ENCODE measurements at places on chromosomes 1 and 21.

GRCh38 chr1:183693521-183693920 is 40.4 kb upstream of the APOBEC4 start:
- DNase-seq = no peak

- DNase-seq = peak; percentile 68
Measured at GRCh38 chr21:42387164-42387563, 8.7 kb downstream of the TMPRSS3 start.

DNA sequence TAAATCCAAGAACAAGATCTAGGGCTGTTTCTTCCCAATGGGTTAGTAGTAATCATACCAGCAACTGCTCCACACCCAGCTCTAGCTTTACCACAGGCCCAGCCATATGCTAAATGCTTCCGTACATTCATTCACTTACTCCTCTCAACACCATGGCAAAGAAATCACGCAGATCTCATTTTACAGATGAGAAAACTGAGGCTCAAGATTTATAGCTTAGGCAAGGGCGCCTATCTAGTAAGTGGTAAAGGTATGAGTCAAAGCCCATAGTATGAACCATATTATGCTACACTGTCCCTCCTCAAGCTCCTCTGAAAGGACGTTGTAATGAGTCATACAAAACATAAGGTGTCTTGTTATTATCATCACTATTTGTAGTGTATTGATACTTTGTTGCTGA is 82.2 kb downstream of the NIBAN1 start:
- no peak for DNase-seq

GRCh38 chr1:65911679-65912078 is 119.0 kb downstream of the PDE4B start:
- DNase-seq = no peak

DNA sequence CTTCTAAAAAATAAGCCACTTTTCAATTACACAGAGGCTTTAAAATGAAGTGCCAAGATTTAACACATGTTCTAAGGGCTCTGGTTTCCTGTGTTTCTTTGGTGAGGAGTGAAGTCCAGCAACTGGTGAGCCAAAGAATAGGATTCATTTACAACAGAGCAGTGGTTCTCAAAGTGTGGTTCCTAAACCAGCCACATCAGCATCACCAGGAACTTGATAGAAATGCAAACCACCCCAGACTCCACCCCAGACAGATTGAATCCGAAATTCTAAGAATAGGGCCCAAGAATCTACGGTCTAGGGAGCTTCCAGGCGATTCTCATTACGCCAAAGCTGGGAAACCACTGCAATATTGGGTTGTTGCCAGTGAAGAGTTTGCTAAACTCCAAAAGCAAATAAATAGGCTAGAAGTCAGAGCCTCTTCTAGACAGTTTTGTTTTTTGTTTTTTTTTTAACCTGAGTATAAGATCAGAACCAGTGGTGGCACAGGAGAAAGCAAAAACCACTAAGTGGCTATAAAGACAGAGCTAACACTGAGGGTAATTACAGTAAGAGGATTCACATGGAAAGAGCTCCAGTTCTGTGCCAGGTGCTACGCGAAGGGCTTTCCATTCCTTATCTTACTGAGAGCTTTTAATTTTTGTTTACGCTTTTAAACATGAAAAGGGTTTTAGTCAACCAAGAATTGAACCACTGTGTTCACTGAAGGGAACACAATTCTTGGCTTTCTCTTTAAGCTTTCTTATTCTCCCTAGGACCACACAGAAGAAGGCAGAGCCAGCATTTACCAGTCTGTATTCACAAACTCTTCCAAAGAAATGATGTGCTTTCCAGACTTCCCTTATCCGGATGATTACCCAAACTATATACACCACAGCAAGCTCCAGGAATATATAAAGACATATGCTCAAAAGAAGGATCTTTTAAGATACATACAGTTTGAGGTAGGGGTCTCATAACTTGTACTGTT is 42.4 kb upstream of the FMO2 start:
- DNase-seq = no peak

DNA sequence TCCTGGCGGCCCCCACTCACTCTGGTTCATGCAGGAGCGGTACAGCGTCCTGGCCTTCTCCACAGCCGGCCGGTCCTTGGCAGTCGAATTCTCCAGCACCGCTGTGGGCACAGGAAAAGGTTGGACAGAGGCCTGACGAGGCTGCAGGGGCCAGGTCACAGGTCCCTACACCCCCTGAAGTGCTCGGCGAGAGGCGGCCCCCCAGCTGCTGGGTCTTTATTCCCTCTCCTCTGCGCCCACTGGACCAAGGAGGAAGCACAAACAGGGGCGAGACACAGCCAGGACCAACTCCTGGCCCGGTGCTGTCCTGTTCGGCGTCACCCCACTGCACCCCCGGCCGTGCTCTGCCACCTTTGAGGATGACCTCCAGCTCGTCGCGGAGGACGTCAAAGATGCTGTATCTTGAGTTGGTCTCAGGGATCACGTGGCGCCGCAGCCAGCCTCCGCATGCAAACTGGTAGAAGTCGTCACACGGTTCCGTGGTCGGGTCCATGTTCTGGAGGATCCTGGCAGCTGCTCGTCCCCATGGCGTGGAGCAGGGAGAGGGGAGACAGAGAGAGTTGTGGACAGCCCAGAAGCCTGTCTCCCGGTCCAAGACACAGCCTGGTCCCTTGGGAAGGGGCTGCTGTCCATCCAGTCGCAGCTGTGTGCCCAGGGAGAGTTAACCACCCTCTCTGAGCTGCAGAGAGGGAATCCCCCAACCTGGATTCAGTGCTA is 22.9 kb downstream of the PRXL2B start:
- no peak for DNase-seq

GRCh38 chr21:29074007-29074376 is 544 bp upstream of the CCT8 start:
- DNase-seq = no peak

GRCh38 chr1:219784660-219785381 is 143.5 kb downstream of the SLC30A10 start:
- DNase-seq = no peak

GRCh38 chr1:18542351-18542750 is 61.6 kb downstream of the KLHDC7A start:
- no peak for DNase-seq

GRCh38 chr1:87186346-87186745 is 142.3 kb upstream of the LMO4 start:
- peak; percentile 53 for DNase-seq

- DNase-seq = peak; percentile 17
Measured at GRCh38 chr21:38660333-38661196, 145.2 kb upstream of the ETS2 start.

DNA sequence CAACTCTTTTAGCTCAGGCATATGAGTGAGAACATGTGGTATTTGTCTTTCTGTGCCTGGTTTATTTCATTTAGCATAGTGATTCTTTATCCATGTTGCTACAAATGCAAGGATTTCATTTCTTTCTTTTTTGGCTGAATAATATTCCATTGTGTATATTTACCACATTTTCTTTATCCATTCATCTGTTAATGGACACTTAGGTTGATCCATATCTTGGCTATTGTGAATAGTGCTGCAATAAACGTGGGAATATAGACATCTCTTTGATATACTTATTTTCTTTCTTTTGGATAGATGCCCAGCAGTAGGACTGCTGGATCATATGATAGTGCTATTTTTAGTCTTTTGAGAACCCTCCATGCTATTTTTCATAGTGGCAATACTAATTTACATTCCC is 30.8 kb downstream of the ASB17 start:
- DNase-seq = no peak

DNA sequence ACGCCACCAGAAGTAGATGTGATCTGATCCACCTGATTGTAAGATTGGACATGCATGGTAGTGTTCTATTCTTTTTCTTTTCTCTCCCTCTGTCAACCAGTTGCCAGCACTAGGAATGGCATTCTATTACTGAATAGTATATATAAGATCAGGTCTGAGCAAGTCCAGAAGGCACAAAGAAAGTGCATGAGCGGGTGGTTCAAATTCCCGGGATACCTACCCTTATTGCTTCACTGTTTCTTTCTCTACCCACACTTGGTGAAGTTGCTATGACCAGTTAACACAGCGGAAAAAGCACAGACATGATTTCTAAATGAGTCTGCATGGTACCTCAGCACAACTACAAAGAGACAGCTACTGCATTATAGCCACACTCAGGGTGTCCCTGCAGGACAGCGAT is 64.0 kb downstream of the SLC9A1 start:
- DNase-seq = no peak

- no peak for DNase-seq
Measured at GRCh38 chr1:226355669-226356551, 46.9 kb upstream of the LIN9 start.

DNA sequence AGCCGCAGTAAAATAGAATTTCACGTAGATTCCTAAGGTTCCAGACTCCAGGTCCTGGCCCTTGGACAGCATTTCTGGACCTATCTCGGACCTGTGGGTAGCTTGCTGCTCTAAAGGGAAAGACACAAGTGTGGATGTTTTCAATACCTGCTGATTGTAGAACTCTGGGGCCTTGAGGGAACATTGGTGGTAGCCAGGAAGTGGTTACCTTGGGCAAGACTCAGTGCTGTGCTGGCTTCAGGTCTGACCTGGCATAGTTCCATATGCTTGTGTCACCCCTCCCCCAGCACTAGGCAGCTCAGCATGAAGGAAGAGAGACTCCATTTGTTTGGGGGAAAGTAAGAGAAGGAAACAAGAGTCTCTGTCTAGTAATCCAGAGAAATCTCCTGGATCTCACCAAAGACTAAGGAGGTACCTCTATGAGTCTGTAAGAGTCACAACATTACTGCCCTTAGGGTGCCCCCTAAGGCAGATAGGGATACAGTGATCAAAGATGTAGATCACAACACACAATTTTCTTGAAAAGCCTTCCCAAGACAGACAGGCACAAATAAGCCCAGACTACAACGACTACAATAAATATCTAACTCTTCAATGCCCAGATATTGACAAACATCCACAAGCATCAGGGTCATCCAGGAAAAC is 398.8 kb downstream of the TGFB2 start:
- DNase-seq = no peak

DNA sequence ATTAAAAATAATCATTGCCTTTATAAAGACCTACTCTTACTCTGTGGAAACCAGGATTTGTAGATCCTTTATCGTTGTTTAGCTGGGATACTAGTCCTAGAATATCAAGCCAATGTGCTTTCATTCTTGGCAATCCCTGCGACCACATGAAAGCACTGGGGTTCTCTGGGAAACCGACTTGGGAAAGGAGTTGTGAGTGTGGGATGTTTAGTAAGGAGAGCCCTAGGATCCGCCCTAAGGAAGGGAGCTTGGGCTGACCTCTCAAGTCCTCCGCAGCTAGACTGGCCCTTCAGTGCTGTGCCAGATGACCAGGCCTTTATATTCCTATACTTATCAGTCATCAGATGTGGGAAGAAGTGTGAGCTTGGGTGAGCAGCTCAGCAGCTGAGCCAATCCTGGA is 5.2 kb upstream of the KRTAP19-8 start:
- no peak for DNase-seq

DNA sequence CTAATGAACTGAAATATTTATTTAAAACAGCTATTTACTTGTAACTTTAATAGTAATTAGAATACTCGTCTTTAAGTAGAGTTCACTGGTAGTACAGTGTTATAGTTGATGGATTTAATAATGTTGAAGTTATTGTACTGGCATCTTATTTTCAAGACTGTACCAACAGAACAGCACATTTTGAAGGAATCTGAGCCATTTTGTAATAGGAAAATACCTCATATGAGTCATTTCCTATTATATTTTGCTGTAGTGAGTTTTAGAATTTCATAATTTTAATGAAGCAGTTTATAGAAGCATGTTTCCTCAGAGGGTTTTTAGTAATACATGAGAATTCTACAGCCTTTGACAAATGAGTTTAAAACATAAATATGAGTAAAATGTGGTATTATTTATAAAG is 258.3 kb downstream of the OLFM3 start:
- DNase-seq = no peak

- DNase-seq = peak; percentile 59
Measured at GRCh38 chr1:2148691-2149090, 45.9 kb downstream of the FAAP20 start.

- no peak for DNase-seq
Measured at GRCh38 chr1:20701446-20701845, 16.4 kb downstream of the KIF17 start.

GRCh38 chr1:180221462-180221861 is 8.6 kb upstream of the LHX4 start:
- DNase-seq = no peak

DNA sequence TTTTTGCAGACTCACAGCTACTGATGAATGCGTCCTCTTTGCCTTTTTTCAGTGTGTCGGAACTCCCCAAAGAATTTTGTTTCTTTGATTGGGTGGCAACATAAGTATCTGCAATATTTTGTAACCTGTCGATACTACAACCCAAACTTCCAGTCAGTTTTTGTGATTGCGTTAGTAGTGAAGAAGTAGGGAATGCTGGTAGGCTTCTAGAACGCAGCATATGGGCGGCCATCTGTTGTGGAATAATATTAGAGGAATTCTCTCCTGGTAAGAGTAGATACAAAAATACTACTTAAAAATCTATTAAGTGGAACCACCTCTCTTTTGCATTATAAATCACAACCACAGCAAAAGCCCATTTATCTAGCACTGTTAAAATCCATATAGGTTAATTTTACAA is 107.4 kb downstream of the LYST start:
- no peak for DNase-seq

DNA sequence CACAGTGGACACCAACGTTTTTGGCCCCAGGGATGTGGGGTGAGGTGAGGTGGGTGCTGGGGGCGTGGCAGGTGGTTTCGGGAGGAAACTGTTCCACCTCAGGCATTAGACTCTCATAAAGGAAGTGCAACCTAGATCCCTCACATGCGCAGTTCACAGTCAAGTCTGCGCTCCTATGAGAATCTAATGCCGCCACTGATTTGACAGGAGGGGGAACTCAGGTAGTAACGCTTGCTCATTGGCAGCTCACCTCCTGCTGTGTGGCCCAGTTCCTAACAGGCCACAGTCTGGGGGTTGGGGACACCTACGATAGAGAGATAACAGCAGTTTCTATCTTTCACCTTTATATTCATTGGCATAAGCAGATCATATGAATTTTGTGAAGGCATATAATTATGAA is 347.1 kb downstream of the VAV3 start:
- DNase-seq = no peak

DNA sequence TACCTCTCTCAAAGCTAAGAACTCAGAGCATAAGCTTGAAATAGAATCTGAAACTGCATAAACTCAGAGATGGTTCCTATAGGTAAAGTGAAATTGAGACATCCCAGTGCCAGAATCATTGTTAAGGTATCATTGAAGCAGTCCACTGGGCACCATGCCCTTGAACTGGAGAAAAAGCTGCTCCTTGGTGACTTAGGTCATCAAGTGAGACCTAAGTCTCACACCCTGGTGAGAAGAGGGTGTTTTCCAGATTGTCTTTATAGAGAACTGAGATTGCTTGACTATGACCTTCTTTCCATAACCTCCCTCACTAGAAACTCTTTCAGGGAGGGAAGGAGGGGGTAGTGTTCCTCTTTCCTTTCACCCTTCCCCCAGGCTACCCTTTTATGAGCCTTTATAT is 9.4 kb upstream of the ATP6V1G3 start:
- DNase-seq = peak; percentile 51
